ENCODE measurements at places on chromosomes 3 and 15.

GRCh38 chr3:168823466-168823865, 727.7 kb upstream of the GOLIM4 start:
- no peak for DNase-seq

DNA sequence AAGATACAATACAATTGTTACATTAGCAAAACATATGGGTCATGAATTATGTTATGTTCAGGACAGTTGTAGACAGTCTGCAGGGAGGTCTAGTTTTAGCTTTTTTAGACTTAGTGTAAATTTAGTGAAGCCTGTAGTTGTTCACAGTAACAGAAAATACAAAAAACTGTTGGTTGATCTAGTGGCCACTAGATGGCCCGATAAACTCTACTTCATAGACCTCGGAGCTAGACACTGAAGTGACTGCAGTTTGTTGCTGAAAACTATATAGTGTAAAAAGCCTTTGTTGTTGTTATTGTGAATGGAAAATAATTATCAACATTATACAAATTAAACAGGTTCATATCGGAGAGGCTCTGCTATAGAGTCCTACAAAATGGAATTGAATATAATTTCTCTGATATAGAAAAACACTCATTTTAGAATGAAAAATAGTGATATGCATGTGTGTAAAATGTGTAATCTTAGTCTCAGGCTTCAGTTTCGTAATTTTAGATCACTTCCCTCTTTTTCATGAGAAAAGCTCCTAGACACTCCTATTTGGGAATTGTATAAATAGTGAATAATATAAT, 18.3 kb downstream of the MAGEL2 start:
- no peak for DNase-seq

GRCh38 chr3:11991751-11992150, 12.4 kb upstream of the SYN2 start:
- DNase-seq: no peak

DNA sequence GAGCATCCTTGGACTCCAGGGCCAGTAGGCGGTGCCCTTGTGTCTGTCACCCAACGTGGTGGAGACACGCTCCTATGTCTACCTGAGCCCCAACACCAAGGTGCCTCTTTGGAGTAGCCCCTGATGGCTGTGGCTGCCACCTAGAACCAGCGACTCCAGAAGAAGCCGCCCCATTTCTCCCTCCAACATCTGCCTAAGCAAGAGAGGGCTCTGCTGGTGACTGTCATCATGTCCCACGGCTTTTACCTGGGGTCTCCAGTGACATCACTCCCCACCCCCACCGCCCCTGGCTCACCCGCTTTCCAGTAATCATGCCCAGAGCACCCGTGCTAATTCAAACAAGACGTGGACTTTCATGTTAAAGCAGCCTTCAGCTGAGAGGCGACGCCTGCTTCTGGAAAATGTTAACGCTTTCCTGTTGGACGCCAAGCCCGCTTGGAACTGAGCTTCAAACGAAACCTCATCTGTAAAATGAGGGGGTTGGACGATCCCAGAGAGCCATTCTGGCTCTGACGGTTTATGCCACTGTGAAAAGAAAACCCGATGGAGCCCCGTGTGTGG, 57.0 kb downstream of the ISG20 start:
- DNase-seq: no peak

DNA sequence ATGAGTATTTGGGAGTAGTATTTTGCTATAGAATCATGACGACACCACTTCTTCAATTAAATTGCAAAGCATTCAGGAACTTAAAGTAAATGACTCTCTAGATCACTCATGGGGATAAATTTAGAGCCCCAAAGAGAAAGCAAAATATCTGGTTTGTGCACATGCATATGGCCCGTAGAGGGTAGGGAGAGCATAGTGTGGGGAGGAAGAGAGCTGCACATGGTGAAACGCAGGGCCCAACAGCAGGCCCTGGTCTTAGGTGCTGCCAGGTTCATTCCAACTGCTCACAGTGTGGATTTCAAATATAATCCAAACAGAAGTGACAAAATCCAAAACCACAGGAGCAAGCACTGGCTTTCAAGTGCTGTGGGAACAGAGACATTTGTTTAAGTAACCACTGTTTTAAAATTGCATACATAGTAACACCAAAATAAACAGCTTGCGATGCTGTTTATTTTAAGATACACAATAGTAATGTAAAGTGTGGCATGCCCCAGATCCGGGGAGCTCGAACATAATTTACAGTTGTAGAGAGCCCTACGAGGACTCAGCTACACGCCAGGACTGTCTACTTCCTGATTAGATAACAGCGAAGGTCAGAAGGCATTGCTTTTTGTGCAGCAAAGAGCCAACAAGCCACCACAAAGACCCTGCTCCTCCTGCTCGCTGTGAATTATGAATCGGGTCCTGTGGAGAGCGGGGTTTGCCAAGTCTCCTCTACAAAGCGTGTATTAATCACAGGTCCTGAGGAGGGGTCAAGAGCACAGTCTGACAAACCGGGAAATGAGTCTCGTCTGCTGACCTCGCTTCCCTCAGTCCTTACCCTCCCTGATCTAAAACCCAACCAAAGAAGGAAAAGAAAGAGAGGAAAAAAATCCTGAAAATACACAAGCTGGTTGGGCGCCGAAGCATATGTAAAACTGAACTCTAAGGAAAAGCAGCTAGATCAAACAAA, 80.6 kb downstream of the MEIS2 start:
- no peak for DNase-seq

DNA sequence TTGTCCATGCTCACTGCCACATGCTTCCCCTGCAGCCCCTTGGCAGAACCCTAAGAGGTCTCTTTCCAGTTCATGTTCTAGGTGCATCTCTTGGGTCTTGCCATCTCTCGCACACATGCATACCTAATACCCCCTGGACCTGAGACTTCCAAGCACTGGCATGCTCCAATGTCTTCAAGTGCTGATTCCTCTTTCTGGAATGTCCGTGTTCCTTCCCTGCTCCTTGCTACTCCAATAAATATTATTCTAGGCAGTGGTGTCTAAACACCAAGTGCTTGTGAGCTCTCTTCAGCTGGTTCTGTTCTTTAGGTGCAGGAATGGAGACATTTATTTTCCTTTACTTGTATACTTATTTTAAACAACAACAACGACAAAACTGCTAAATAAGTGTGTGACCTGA, 370.1 kb downstream of the LPP start:
- no peak for DNase-seq

DNA sequence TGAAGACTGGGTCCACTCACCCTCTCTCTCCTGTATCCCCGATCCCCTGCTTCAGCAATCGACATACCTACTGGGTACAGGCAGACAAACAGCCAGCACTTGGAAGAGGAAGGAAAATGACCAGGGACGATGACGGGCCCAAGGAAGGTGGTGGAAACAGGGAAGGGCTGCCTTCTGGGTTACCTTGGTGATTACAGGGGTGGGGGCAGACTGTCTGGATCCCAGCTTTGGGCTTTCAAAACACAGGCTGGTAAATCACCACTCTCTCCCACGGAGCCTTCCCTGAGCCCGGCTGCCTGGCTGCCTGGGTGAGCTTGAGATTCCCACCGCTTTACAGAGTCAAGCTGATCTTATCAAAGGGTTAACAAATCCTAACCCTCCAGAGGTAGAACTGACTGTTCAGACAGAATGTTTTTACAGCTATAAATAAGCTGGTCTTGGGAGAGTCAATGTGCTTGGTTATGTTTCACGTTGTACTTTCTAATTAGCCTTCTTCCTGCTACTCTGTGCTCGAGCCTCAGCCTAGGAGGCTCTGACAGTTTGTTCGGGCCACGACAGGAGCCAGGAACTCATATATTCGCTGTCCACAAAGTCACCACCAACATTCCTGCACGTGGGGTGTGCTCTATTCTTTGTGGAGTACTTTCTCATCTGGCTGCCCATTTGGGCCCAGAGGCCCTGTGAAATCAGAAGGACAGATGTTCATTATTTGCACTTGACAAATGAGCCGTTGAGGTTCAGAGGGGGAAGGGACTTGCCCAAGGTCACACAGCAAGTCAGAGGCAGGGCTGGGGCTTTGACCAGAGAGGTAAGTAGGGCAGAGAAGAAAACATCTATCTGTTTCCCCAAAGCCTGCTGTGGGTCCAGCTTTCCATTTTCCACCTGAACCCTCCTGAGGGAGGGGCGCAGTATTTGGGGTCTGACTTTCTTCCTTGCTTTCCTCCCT, 63.5 kb downstream of the FEM1B start:
- DNase-seq: no peak

DNA sequence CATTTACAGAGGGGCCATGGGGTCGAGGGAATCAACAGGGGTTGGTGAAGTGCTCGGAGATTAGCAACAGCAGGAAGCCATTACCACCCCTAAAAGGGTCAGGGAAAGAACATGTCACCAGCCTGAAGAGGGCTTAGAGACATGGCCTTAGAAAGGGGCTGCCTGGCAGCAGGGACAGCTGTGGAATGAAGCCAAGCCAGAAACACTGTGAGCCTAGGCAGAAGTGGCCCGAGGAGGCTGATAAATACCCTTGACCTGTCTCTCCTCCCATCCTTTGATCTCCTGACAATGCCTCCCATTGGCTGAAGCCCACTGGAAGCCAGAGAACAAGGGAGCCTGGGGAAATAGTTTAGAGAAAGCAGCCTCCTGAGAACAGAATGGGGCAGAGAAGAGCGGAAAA, 31.4 kb downstream of the GPD1L start:
- no peak for DNase-seq

GRCh38 chr3:9901967-9902366, 681 bp upstream of the IL17RE start:
- no peak for DNase-seq

DNA sequence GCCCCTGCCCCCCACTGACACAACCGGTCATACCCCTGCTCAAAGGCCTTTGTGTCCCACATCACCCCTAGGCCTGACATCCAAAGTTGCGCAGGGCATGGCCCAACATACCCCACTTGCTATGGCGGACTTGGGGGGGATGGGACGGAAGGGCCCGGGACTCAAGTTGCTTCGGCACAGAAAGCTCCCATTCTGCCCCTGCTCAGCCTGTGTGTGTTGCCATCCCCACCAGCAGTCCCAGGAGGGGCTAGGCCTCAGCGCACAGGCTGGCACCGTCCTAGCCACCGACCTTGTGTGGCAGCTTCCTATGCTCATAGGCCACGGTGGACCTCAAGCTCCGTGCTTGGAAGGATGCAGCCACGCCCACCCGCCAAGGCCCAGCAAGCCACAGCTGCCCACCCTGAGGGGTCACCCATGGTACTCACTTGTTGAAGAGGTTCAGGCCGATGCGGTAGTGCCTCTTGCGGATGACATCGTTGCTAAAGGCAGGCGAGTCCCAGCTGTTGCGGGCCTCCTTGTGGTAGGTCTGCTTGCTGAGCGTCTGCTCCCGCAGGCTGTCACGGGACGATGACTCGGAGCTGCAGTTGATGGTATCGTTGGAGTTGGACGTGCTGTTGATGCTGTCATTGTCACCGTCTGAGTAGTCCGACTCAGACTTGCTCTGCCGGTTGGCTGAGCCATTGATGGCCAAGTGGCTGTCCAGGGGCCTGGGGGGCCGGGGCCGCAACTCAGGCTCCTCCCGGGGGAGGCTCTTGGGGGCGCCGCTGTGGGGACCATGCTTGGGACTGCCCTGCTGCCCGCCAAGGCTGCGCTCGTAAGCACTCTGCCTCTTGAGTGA, 93.9 kb upstream of the RPL32 start:
- no peak for DNase-seq

DNA sequence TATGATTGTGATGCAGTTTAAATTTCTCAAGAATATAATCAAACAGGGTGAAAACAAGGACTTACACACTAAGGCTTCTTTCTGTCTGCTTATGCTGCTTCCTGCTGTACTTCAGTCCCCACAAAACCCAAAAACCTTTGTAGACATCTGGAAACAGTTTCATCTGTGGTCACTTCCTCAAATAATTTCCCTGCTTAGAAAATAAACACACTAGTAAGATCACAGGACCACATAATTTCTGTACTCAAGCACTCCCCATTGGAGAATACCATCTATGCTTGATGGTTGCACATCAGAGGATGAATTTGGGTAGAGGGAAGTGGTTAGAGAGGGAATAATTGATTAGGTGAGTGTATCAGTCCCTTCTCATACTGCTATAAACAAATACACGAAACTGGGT, 266.2 kb downstream of the LSAMP start:
- no peak for DNase-seq

DNA sequence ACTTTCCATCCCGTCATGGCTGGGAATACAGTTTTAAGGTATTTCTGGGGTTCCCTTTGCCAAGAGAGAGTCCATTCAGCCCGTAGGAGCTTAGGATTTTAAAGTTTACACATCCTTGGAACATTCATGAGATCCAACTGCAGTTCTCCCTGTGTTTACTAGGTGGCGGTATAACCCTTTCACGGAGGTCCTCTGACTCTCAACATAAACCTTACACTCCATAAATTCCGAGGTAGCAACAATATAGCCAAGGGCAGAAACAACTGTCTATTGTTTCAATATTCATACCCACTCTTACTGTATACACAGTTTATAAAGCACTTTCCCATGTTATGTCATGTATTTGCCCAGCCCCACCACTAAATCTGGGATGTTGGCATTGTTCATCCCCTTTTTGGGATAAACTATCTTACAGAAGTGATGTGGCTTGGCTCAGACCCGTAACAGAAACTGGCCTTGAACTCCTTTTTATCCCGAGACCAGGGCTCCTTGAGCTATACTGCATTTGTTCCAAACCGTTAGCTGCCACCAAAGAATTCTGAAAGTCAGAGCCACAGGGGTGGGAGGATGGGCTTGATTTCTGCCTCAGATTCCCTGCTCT, 69.2 kb upstream of the COL6A5 start:
- DNase-seq: peak; percentile 56

DNA sequence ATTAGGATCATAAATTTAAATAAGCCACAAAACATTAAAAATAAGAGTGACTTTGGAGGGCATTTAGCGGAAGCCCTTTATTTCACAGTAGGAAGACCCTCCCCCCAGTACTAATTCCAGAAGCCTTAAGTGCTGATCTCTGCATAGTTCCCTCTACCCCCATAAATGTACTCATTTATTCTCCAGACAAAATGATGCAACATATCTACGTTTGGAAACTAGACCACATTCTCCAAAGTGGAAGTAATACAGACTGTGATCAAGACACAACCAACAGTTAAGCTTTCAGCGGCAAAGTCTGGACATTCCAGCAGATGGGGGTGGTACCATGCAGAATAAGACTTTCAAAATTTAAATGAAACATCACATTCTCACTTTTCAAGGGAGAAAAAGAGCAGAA, 44.8 kb upstream of the RPS17 start:
- no peak for DNase-seq

DNA sequence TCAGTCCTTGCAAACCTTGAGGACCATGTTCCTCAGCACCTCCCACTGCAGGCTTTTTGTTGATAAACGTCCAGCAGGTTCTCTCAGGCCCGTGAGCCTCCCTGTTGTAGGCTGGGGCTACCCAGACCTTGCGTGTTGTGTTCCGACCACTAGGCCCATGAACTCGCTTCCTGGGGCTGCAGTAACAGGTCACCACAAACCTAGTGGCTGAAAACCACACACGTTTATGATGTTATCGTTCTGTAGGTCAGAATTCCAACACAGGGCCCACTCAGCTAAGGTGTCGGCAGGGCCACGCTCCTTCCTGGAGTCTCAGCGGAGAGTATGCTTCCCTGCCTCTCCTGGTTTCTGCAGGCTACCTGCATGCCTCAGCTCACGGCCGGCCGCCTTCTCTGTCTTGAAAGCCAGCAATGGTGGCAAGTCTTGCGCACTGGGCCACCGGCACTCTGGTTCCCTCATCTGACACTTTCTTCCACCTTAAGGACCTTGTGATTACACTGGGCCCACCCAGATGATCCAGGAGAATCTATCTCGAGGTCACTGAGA, 60.8 kb downstream of the ATP10A start:
- DNase-seq: no peak

Measured in NCI-H1417 treated with DMSO at 0.1 percent for 48 hours (cell line).